ENCODE measurements at places on chromosomes 3 and 15.

DNA sequence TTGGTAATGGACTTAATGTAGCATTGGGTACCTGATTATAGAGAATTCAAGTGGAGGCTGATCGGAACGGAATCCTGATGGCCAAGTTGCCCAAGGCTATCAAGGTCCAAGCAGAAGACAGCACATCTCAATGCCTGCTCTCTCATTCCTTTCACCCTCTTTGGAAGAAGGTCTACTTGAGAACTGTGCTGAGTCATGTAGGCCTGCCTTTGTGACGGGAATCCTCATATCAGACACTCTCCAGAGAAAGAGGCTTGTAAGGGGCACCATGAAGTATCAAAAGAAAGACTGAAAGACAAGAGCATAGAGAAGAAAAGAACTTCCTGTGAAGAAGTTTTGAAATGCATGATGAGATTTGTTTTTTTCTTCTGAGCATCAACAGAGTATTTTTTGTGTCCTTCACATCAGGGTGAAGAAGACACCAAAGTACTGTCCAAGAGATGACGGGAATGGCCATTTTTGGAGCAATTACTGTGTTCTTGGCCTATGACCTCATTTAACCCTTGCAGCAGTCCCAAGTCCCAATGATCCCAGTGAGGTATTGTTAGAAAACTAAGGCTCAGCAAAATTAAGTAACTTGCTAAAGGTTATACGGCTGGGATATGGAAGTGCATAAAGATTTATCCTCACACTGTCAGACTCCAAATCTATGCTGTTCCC is 13.2 kb upstream of the LARP6 start:
- H3K27me3 ChIP-seq = no peaks in the 10 kb centered on the region
- no peaks in the 10 kb centered on the region for H3K4me1 ChIP-seq
- H3K36me3 ChIP-seq = no peaks in the 10 kb centered on the region
- H3K4me3 ChIP-seq = no peak overlapping the region
- H3K27ac ChIP-seq = no peak overlapping the region

DNA sequence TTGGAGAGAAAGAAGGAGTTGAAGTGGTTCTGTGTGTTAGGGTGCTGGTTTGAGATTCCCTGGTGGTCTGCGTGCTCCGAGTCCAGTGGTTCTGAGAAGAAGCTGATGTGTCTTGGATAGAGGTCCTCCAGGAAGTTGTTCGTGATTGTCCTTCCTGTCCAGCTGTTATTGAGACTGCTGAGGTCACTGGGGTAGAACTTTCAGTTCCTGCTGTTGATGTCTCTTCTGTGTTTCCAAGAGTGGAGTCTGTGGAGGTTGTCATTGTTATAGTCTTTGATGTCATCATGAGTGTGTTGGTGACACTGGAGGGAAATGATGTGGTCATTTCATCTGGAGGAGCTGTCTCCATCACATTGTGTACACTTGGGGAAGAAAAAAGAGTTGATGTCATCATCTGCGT is 20.8 kb downstream of the MUC4 start:
- no peak overlapping the region for H3K4me3 ChIP-seq
- H3K27me3 ChIP-seq = no peaks in the 10 kb centered on the region
- H3K4me1 ChIP-seq = no peaks in the 10 kb centered on the region
- no peak overlapping the region for H3K27ac ChIP-seq
- DNase-seq = no peak

DNA sequence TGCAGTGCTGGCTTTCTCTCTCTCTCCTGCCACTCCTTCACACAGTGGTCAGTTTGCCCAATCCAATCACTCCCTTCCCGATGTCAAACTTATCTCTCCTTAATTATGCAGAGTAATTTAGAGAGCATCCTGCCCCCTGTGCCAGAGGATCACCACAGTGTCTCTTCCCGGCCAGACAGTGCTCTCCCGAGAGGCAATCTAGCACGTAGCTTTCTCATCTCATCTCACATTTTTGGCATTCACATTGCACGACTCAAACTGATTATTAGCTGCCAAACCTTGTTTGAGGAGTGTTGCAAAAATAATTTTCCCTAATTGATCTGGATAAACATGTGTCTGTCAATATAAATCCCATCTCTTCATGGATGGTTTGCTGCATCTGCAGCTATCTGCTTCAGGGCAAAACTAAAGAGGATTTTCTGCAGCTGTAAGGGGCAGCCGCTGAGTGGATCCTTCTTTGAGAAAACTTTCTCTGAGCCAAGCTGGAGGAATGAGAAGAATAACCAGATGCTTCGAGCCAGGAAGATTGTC is 37.8 kb downstream of the SSUH2 start:
- H3K36me3 ChIP-seq = no peaks in the 10 kb centered on the region
- DNase-seq = no peak
- H3K27ac ChIP-seq = no peak overlapping the region
- H3K4me1 ChIP-seq = no peaks in the 10 kb centered on the region

DNA sequence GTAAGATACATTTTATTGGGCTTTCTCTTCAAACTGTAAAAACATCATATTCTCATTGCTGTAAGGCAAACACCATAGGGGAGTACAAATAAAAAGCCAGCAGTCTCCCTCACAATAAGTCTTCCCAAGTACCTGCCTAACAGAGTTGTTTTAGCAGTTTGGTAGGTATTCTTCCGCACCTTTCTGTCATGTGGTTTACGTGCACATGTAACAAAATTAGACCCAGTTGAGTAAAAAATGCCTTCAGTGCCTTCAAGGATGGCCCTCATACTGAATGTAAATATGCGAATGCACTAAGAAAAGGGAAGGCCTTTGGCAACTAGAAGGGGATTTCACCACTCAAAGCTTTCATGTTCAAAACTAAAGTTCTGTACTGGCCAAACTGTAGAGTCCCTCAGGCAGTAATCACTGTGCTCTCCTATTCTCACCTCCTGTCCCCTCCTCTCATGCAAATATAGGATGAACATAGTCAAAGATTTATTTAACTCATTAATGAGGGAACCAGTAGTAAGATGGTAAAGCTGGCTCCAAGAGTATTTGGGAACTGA is 26.4 kb downstream of the USP3 start:
- no peak overlapping the region for H3K4me3 ChIP-seq
- no peak for DNase-seq
- H3K36me3 ChIP-seq = no peaks in the 10 kb centered on the region
- H3K4me1 ChIP-seq = no peaks in the 10 kb centered on the region
- no peaks in the 10 kb centered on the region for H3K27me3 ChIP-seq

DNA sequence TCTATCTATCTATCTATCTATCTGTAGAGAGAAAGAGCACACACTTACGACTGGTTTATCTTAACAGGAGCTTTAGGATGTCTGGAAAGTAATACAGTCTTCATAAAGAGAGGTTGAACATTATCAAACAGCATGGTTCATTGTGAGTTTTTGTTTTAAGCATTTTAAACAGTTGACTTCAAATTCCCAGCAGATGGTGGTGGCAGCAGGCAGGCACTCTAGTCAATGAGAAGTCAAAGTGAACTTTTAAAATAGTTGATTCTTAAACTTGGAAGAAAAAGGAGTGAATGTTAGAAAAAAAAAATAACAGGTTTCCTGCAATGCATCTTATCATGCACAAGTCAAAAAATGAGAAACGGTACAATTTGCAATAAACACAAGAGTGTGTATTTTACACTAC is 432.7 kb downstream of the IL5RA start:
- H3K27me3 ChIP-seq = no peaks in the 10 kb centered on the region
- no peaks in the 10 kb centered on the region for H3K4me1 ChIP-seq
- H3K36me3 ChIP-seq = no peaks in the 10 kb centered on the region

DNA sequence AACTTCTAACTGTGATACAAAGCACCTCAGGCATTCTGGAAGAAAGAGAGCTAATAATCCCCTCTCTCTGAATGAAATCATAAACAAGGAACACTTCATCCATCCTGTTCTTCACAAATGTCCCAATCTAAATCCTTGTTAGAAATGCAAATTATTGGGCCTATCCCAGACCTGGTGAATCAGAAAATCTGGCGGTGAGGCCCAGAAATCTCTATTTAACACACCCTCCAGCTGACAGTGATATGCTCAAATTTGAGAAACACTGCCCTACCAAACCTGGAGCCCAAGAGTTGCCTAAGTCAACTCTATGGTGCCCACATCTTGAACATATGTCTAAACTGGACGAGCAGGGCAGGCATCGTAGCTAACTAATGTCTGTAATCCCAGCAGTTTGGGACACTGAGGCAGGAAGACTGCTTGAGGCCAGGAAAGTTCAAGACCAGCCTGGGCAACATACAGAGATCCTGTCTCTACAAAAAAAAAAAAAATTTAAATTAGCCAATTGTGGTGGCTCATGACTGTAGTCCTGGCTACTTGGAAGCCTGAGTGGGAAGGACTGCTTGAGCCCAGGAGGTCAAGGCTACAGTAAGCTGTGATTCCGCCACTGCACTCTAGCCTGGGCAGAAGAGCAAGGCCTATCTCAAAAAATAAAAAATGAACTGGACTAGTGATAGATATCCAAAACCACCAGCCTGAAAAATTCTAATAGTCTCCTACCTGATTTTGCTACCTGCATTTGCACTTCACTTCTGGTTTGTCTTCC is 23.1 kb downstream of the SCAP start:
- no peak for DNase-seq
- no peak overlapping the region for H3K27ac ChIP-seq
- H3K27me3 ChIP-seq = no peaks in the 10 kb centered on the region

DNA sequence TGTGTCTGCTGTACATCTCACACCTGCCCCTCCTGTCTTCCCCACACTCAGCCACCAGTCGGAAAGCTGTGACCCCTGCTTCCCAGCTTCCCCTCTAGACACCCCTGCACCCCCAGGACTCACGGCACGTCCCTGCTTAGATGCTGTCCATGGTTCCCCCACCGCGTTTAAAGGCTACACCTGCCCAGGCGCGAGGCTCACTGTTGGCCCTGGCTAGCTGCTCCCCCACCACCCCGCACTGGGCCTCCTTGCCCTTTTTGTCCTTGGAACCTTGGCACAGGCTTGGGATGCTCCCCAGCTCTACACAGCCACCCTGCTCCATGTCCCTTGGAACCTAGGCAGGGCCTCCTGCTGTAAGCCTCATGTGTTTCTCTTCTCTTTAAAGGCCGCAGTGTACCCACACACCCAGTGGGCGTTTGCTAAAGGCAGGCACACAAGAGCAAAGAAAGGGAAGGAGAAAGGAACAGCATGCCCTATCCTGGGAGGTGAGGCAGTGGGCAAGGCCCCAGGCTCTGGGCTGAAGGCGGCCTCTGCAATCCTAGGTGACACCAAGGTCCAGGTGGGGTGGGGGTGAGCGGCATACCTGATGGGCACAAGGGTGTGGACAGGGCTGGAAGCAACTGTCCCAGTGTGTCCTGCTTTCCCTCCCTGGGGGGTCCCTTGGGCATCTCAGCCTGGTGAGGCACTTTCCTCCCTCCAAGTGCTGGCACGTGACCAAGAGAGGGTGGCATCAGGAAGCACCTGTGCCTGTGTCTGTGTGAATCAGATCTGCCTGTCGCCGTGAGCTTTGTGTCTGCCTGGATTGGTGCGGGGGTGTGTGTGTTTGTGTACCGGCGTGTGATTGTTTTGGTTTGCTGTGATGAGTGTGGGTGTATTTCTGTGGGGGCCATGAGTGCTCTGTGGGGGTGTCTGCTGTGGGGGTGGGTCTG is 54.4 kb downstream of the TPRA1 start:
- no peak overlapping the region for H3K27ac ChIP-seq
- H3K4me3 ChIP-seq = no peak overlapping the region
- DNase-seq = peak; percentile 62
- H3K4me1 ChIP-seq = no peaks in the 10 kb centered on the region
- no peaks in the 10 kb centered on the region for H3K27me3 ChIP-seq

- no peaks in the 10 kb centered on the region for H3K36me3 ChIP-seq
- H3K27me3 ChIP-seq = no peaks in the 10 kb centered on the region
- no peak for DNase-seq
- H3K27ac ChIP-seq = no peak overlapping the region
- H3K4me3 ChIP-seq = no peak overlapping the region
- H3K4me1 ChIP-seq = no peaks in the 10 kb centered on the region
These were observed 72.8 kb upstream of the IQSEC1 start for GRCh38 chr3:13145826-13146642.

DNA sequence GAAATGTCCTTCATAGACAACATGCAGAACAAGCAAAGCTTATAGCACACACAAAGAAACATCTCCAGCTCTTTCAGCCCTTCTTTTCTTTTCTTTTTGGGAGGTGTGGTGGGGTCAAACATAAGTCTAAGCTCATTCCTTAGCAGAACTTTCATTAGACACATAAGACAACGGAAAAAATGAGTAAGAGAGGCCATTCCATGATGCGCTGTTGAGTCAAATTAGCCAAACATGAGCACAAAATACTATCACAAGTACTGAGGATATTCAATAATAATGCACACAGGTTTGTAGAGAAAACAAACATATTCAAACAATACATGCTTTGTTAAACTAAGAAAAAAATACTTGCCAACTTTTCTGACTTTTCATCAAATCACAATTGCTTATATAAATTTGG is 83.0 kb downstream of the PLOD2 start:
- no peak for DNase-seq
- no peaks in the 10 kb centered on the region for H3K4me1 ChIP-seq
- H3K36me3 ChIP-seq = peaks cover 2% of the 10 kb centered on the region
- H3K27ac ChIP-seq = no peak overlapping the region
- H3K27me3 ChIP-seq = no peaks in the 10 kb centered on the region

DNA sequence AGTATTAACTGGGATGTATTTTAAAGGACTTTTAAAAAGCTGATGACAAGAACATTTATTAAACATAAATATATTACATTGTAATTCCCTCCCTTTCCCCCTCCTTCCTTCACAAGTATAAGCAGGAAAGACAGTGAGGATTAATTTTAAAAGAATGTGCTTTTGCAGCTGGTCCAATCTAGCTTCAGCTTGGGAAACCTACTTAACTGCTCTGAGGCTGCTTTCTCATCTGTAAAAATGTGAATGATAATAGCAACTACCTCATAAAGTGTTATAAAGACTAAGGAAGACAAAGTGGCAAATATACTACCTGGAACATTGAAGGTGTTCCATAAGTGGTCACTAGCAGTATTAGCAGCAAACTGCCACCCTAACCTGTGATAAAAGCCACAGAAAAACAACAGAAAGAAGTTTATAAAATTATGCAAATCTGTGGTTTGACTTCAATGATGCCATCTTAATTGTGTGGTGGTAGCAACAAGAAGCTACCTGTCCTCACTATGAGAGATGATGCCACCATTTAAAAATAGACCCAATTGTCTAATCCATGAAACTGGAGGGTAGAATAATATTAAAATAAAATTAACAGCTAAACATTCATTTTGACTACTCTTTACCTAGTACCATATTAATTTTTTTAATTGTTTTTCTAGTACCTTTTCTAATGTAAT is 20.0 kb downstream of the DHX36 start:
- H3K4me1 ChIP-seq = no peaks in the 10 kb centered on the region
- H3K36me3 ChIP-seq = peaks cover 13% of the 10 kb centered on the region
- no peak for DNase-seq
- H3K4me3 ChIP-seq = no peak overlapping the region
- H3K27ac ChIP-seq = no peak overlapping the region
- no peaks in the 10 kb centered on the region for H3K27me3 ChIP-seq
